Osteocyte (in vitro differentiated cells): ENCODE measurements at places on chromosomes 4 and X. TPM values are rescaled to one million over a fixed set of nuclear protein-coding genes. Genes with fewer than 3 reads are reported as not detected.

The FAM9B gene
- not detected in 2 replicates for total RNA-seq

The FGF2 gene
- 29.2 and 33.4 TPM in 2 replicates for total RNA-seq

The GABRQ gene
- total RNA-seq, result not detected in 2 replicates

The ADGRG4 gene
- 0.13 and 0.16 TPM in 2 replicates for total RNA-seq

The PAGE2B gene
- not detected in 2 replicates for total RNA-seq

The OPN1LW gene
- not detected in 2 replicates for total RNA-seq

The MAGEC2 gene
- total RNA-seq, result not detected in 2 replicates

The ITIH6 gene
- not detected in 2 replicates for total RNA-seq

The PRR27 gene
- total RNA-seq, result not detected in 2 replicates

The PWWP3B gene
- total RNA-seq, result 0.42 and 0.51 TPM in 2 replicates

The HSD17B13 gene
- total RNA-seq, result 0.16 TPM in 1 of 2 replicates, not detected in the other

The CCNA2 gene
- 9.6 and 10.6 TPM in 2 replicates for total RNA-seq

The TSPAN6 gene
- 49.3 and 50.8 TPM in 2 replicates for total RNA-seq

The AREG gene
- 0.50 and 0.64 TPM in 2 replicates for total RNA-seq

The SFRP2 gene
- total RNA-seq, result 87.7 and 102 TPM in 2 replicates

The CWH43 gene
- total RNA-seq, result not detected in 2 replicates

The CNOT6L gene
- total RNA-seq, result 28.6 and 28.9 TPM in 2 replicates

The NUDT11 gene
- total RNA-seq, result 10.6 and 12.8 TPM in 2 replicates

The DHX15 gene
- total RNA-seq, result 101 and 102 TPM in 2 replicates

The TIGD4 gene
- total RNA-seq, result 0.18 and 0.19 TPM in 2 replicates

The SPOCK3 gene
- not detected in 2 replicates for total RNA-seq

The TRAPPC2 gene
- total RNA-seq, result 14.7 and 14.8 TPM in 2 replicates

The GPC3 gene
- total RNA-seq, result 18.6 and 19.6 TPM in 2 replicates

The PLP1 gene
- total RNA-seq, result 0.26 and 0.32 TPM in 2 replicates

The FAM114A1 gene
- 120 and 139 TPM in 2 replicates for total RNA-seq

The HEPH gene
- total RNA-seq, result 6.3 and 7.6 TPM in 2 replicates

The PHOX2B gene
- total RNA-seq, result not detected in 2 replicates

The TBC1D9 gene
- 38.8 and 39.4 TPM in 2 replicates for total RNA-seq

The LETM1 gene
- 48.2 and 49.9 TPM in 2 replicates for total RNA-seq
